H1 (cell line): ENCODE measurements at places on chromosomes 5 and 9. TPM values are rescaled to one million over a fixed set of nuclear protein-coding genes. Genes with fewer than 3 reads are reported as not detected.

DNA sequence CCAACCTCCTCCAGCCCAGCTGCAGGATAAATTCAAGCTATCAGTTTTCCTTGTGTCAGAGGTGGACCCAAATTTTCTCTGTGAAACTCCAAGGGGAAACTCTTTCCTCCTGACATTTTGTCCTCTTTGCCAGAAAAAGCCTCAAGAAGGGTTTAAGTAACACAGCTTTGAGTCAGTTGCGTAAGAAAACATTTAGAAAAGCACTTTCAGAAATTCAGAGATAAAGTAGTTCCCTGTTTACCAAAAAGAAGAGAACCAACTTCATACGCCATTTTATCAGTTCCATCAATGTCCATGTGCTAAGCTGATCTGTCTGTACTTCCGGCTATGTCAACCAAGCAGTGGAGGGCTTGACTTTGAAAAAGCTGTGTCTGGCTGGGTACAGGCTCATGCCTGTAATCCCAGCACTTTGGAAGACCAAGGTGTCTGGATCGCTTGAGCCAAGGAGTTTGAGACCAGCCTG is 19.9 kb upstream of the SUSD1 start:
- DNase-seq: no peak

GRCh38 chr9:71025201-71025600 is 96.2 kb downstream of the TRPM3 start:
- DNase-seq: no peak

DNA sequence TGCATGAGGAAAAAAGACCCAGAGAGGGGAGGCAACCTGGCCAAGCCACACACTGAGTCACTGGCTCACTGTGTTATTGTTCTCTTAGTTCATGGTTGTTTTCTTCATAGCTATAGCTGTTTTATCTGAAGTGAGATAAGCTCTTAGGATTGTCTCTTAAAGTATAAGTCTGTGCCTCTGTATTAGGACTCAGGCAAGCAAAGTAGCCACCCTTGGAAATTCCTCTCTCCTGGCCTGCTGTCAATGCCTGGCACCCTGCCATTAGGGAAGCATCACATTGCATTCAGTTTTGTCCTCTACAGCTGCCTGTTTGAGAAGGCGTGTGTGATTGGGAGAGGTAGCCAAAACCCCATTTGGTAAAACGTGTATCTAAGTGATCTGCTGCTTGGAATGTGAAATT is 147.4 kb upstream of the GLRA1 start:
- no peak for DNase-seq

DNA sequence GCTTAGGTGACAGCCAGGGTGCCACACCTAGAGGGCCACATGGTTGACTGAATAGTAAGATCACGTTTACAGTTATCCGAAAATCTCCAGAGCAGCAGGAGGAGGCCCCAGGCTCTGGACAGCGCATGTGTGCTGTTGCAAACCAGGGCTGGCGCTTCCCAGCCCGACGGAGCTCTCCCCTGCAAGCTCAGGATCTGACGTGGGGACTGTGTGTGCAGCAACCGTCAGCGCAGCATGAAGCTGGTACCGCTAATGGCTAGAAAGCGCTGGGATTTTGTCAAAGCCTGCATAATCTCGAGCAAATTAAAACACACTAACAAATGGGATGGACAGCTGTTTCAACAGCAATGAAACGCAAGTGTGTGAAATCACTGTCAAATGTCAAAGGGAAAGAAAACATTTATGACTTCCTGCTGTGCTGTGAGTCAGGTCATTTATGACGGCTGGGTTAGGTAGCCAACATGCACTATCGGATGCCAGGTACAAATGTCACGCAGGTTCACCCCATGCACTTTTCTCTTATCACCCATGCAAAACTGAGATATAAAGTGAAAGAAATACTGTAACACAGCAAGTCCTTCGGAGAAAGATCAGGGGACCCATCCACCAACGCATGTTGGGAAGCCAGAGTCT is 7.5 kb downstream of the SURF4 start:
- no peak for DNase-seq

DNA sequence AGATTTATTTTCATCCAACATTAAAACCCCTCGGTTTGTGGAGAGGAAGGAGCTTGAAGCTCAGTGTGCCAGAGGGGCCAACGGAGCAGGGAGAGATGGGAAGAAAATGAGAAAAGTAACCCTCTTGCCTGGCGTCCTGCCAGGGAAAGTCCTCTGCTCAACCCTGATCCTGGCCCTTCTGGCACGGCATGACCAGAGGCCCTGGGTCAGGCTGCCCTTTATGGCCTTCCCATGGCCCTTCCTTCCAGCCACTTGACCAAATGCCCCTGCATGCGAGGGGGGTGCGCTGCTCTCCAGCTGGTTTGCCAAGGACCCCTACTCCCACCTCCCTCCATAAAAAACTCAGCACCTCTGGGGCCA is 43.8 kb downstream of the SPRY4 start:
- no peak for DNase-seq

GRCh38 chr5:155148694-155149093 is 135.1 kb downstream of the KIF4B start:
- no peak for DNase-seq

DNA sequence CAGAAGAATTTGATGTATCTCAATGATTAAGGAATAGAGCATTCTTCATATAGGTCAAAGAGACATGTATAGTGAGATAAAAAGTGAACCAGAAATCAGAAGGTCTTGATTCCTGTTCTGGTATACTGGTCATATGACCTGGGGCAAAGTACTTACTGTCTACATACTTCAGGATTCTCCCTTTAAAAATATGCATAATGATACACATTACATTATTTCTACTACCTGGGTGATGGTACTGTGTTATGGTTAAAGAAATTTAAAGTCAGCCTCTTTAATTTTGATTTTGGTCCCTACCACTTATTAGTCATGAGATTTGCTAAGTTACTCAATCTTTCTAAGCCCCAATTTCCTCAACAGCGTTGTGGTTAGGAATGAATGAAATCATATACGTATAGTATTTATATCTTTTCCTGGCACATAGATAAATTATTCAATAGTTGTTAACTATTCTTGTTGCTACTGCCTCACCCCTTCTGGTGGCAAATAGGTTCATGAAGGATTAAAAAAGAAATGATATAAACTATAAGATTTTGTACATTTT is 984.1 kb downstream of the TLE4 start:
- DNase-seq: no peak

DNA sequence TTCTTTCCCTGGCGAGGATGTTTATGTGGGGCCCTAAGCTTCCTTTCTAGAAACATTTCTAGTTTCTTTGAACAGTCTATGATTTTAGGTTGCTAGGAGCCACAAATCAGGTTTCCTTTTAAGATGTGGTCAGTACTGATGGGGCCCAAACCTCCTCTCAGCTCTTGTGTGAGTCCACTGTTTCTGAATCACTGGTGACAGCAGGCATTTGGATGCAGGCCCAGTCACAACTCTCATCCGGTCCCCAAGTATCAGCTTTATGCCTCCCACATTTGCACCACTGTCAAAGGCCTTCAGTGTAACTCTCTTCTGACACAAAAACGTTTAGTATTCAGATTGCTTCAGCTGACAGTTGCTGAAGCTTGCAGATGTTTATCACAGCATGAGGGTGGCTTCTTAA is 7.8 kb downstream of the DMRT2 start:
- DNase-seq: no peak

GRCh38 chr5:65776441-65777141 is 54.6 kb downstream of the NLN start:
- no peak for DNase-seq

The CBY3 gene
- 0.38 and 0.39 TPM in 2 replicates for polyA plus RNA-seq

The LRRC19 gene
- not detected in 2 replicates for polyA plus RNA-seq

The GOLPH3 gene
- polyA plus RNA-seq: 36.6 and 53.7 TPM in 2 replicates

The LECT2 gene
- polyA plus RNA-seq: not detected in 2 replicates

The SLC25A2 gene
- polyA plus RNA-seq: 0.05 TPM in 1 of 2 replicates, not detected in the other

The RRAGA gene
- 35.2 and 45.6 TPM in 2 replicates for polyA plus RNA-seq
